Hepatic stellate cell (primary cell): ENCODE measurements at places on chromosomes 12 and 14.

DNA sequence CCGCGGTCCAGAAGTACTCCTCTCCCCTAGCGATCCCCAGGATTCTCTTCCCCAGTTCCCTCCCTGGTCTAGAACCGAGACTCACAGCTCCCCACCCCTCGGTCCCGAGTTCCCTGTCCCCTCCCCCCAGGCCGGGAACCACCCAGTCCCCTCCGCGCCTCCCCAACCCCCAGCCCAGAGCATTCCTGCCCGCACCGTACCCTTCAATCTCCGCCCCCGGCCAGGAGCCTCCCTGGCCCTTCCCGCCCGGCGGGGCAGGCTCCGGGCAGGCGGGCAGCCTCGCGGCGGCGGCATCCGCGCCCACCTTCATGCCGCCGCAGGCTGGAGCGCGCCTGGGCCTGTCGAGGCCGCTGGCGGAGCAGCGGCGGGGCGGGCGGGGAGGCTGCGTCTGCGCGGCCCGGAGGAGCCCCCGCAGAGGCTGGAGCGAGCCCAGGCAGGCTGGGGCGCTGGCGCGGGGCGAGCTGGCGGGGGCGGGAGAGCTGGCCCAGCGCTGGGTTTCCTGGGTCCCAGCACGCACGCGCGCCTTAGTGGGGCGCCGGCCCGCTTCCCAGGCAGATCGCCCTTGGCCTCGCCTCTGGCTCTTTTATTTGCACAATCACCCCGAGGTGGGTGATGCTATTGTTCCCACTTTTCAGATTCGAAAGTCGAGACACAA lies 22.2 kb upstream of the GPR132 start:
- DNase-seq: peak; percentile 52

- no peak for DNase-seq
These were observed 67.5 kb upstream of the SLC35F4 start for GRCh38 chr14:57933349-57933748.

- DNase-seq: no peak
These were observed 1.5 kb downstream of the CRACR2A start for GRCh38 chr12:3751151-3752095.

DNA sequence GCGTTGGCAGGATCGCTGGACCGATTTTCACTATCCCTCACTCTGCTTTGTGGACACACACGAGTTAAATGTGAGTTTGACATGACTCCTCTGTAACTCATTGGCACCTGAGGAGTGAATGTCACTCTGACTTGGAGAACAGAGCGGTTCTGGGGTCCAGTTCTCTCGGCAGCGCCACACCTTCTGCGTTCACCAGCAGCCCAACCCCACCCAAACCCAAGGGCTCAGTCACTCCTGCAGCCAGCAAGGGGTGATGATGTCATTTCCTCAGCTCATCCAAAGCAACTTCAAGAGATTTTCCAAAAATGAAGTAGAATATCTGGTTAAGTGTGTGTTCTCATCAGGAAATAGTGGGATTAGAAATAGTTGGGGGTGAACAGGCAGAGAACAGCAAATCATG lies 36.3 kb downstream of the ADGRD1 start:
- no peak for DNase-seq

- no peak for DNase-seq
These were observed 9.8 kb downstream of the RIMBP2 start for GRCh38 chr12:130706311-130706710.

DNA sequence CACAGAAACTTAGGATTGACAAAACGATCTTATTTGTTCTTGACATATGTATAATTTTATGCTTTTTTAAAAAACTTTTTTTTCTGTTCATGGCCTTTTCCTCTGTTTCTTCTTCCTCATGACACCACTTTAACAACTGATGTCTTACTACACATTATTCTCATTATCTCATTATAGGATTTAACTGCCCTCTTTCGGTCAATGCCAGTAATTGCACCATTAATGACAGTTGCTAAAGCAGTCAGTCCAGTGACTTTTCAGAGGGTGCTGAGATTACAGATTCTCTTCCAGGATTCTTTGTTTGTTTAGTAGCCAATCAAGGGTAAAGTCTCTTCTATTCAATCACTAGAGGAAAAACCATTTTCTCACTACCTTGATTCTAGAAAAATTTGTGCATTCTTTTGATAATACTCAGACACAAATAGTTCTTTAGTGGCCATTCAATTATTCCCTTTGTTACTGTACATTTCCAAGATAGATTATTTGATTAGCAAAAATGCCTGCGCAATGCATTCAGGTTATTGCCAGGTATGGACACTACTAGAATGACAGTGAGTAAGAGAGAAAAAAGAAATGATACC lies 50.1 kb downstream of the KLRG1 start:
- DNase-seq: peak; percentile 66

DNA sequence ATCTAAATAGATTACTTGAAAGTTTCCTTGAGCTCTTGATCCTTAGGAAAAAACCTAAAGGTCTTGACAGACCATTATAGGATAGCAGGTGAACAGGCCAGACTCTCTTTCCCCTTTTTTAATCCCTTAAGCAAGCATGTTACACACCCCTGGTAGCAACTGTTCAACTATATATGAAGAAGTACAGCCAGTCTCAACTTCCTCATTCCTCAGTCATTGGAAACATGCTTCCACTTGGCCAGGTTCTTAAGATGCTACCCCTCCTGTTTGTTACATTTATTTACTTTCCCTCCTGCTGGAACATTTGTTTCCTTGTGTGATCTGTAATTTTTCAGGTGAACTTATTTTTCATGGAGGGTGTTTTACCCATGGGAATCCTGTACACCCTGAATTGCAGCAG lies 124.1 kb downstream of the ARMH4 start:
- DNase-seq: no peak

- no peak for DNase-seq
These were observed 4.8 kb downstream of the CRACR2A start for GRCh38 chr12:3747976-3748619.

GRCh38 chr14:22449600-22449905 lies 139.5 kb downstream of the DAD1 start:
- no peak for DNase-seq

DNA sequence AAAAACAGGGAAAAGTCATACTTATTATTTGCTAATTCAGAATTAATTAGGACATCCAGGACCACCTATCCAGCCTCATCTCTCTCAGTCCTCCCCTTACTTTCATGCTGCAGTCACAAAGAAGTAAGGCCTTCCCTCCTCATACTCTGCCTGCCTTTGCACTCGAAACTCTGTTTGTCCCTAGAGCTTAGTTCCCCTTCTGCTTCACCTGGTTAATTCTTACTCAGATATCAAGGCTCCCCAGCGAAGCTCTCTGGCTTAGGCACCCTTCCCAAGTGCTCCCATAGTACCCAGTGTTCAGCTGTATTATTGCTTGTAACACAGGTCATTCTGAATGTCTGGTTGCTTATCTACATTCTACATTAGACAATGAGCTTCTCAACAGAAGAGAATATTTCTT lies 81.3 kb downstream of the ERGIC2 start:
- DNase-seq: no peak

- no peak for DNase-seq
These were observed 356.6 kb downstream of the CEP128 start for GRCh38 chr14:80584744-80585505.

GRCh38 chr14:74572726-74573301 lies 39.2 kb downstream of the LTBP2 start:
- no peak for DNase-seq

GRCh38 chr12:124296916-124297351 lies 2.0 kb downstream of the RFLNA start:
- DNase-seq: no peak

- DNase-seq: no peak
These were observed 191.7 kb upstream of the PPFIA2 start for GRCh38 chr12:81950871-81951270.

DNA sequence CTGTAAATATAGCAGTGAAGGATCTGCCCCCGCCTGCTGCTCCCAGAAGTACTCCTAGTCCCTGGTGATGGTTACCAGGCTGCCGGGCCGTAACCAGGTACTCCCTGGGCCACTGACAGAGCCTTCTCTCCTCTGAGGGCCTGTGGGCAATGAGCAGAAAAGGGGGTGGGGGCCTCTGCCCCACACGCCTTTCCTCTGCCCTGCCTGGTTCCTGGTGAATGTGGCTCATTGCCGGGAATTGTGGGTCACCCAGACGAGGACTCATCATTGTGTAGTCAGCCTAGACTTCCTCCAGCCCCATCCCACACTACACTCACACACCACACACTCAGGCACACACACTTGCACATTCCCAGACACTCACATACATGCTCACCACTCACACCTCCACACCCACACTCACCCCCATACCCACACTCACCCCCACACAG lies 35.7 kb upstream of the ACTN1 start:
- no peak for DNase-seq

DNA sequence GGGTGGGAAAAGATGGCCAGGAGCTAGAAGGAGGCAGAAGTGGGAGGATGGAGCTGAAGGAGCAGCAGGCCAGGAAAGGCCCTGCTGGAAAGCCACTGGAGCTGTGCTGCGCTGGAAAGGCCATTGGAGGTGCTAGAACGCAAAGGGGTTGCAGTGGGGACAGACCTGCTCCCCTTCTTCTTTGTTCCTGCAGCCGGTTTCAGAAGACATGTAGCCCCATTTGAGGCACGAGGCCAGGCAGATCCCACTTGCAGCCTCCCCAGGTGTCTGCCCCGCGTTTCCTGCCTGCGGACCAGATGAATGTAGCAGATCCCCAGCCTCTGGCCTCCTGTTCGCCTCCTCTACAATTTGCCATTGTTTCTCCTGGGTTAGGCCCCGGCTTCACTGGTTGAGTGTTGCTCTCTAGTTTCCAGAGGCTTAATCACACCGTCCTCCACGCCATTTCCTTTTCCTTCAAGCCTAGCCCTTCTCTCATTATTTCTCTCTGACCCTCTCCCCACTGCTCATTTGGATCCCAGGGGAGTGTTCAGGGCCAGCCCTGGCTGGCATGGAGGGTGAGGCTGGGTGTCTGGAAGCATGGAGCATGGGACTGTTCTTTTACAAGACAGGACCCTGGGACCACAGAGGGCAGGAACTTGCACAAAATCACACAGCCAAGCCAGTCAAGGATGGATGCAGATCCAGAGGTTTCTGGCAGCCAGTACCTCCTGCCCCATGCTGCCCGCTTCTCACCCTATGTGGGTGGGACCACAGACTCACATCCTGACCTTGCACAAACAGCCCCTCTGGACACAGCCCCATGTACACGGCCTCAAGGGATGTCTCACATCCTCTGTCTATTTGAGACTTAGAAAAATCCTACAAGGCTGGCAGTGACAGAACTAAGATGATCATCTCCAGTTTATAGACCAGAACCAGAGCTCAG lies 2.3 kb upstream of the GPR162 start:
- no peak for DNase-seq

GRCh38 chr12:74889563-74890236 lies 319.9 kb downstream of the KCNC2 start:
- peak; percentile 5 for DNase-seq

GRCh38 chr14:89624500-89625156 lies 207.6 kb upstream of the FOXN3 start:
- DNase-seq: no peak

DNA sequence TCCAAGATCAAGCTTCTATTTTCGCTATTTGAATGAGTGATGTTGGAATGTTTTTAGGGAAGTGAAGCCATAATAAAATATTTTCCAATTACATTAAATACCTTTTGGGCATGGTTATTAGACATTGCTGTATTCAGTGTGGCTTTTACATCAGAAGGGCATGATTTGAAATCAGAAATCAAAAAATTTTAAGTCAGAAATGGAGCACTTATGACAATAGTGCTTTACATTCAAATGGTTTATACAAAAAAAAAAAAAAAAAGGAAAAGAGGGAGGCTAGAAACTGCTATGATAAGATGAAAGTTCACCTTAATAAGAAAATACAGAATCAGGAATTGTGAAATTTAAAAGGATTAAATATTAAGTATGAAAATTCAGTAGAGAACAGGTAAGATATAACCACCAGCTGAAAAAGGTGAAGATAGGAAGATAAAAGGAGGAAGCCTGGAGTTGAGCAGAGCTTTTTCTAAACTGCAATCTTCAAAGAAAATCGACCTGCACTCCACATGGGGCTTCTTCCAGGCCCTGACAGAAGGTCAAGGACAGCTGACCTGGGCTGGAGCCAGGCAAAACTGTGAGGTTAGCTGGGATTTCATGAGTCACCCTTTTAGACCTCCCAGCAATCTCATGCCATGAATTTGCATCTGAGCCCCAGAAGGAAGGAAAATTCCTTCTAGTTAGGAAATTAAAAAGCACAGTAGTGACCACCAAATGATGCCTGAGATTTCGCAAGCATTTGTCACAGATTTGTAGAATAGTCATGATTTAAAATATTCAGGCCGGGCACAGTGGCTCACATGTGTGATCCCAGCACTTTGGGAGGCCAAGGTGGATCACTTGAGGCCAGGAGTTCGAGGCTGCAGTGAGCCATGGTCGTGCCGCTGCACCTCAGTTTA lies 23.4 kb upstream of the BMP4 start:
- DNase-seq: peak; percentile 59

- DNase-seq: no peak
These were observed 449 bp upstream of the SLC24A4 start for GRCh38 chr14:92322516-92322915.

GRCh38 chr14:21275261-21275858 lies 4.5 kb upstream of the RPGRIP1 start:
- no peak for DNase-seq

DNA sequence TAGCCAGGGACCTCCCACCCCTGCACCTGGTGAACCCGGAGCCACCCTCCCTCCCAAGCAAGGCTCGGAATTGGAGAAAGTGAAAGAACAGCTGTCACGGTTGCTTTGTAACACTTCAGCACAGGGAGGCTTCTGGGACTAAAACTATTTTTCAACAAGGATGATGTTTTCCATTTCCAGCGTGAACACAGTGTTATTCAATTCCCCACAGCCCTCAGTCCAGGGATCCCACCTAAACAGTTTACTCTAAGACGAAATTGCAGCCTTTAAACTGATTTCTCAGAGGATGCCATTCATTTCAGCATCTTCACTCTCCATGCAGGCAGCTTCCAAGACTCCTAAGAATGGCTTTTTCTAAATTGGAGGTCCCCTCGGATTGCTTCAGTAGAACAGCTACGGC lies 229.2 kb downstream of the SLC15A4 start:
- DNase-seq: no peak

DNA sequence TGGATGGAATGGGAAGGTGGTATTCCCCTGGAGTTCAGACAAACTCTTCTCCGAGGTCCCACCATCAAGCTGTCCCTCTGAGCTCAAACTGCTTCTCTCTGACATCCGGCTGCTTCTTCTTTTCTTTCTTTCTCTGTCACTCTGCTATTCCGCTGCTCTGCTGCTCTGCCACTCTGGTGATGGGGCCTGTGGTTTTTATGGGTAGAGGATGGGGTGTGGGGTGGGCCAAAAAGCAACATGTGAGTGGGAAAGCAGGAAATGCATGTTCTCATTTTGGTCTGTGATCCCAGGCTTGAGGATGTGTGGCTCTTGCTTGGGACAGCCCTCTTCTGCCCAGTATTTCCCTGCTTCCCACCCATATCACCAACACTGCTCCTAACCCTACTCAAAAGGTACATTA lies 30.6 kb downstream of the CLECL1 start:
- no peak for DNase-seq

- peak; percentile 35 for DNase-seq
These were observed 58.1 kb upstream of the PCED1B start for GRCh38 chr12:47021298-47021697.

- no peak for DNase-seq
These were observed 195.9 kb upstream of the PLEKHG7 start for GRCh38 chr12:92506891-92507290.
